ENCODE measurements at places on chromosomes 6 and 20.

DNA sequence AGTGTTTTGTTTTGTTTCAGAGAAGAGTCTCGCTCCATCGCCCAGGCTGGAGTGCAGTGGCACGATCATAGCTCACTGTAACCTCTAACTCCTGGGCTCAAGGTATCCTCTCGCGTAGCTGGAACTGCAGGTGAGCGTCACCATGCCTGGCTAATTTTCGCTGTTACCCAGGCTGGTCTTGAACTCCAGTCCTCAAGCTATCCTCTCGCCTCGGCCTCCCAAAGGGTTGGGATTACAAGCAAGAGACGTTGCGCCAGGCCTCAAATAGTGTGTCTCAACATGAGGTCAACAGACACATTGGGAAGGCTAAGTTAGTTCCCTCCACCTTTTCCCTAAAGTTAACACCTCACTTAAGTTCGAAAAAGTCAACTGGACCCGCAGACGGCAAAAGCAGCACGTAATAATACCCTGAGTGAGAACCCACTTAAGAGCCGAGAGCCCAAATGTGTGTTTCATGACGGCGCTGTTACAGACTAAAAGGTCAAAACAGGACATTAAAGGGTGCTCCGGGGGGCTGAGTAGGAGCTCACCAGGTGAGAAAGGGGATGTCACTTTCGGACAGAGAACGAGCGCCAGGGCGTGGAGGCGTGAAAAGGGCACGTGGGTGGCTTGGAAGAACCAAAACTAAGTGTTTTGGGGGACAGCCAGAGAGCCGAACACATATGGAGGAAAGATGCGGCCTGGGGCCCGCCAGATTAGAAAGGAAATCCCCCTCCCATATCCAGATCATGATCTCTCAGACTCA lies 499 bp downstream of the TTI1 start:
- no peak for DNase-seq

DNA sequence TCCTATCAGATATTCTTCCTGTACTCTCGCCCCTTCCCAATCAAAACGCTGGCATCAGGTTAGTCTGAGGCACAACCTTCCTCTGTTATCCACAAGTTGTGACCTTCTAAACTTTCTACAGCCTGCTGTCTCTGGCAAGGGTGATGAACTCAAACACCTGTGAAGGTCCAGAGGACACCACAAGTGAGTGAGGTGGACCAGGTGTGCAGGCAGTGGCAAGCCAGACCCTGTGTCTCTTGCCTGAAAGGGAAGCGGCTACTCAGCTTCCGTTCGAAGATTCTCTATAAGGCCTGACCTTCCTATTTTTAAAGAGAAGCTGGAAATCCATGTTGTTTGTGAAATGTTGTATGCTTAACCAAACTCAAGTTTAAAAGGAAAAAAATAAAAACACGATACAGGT lies 36.8 kb downstream of the GCM1 start:
- no peak for DNase-seq

DNA sequence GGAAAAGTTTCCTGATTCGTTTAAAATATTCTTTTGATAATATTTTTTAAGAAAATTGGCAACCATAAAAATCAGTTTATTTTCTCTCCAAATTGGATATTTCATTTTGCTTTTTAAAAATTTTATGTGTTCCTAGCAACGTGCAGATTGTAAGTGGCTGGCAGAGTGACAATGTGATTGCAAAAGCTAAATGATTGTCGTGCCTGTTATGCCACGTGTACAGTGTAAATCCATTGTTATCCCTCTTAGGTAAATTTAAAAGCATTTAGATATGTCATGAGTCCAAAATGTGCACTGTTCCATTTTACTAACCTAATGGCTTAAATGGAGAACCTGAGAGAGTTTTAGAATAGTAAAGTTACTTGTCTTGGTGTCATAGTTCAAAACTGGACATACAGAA lies 94.4 kb upstream of the ADGRF4 start:
- DNase-seq, result no peak

GRCh38 chr6:167977717-167978467 lies 19.6 kb upstream of the KIF25 start:
- no peak for DNase-seq

DNA sequence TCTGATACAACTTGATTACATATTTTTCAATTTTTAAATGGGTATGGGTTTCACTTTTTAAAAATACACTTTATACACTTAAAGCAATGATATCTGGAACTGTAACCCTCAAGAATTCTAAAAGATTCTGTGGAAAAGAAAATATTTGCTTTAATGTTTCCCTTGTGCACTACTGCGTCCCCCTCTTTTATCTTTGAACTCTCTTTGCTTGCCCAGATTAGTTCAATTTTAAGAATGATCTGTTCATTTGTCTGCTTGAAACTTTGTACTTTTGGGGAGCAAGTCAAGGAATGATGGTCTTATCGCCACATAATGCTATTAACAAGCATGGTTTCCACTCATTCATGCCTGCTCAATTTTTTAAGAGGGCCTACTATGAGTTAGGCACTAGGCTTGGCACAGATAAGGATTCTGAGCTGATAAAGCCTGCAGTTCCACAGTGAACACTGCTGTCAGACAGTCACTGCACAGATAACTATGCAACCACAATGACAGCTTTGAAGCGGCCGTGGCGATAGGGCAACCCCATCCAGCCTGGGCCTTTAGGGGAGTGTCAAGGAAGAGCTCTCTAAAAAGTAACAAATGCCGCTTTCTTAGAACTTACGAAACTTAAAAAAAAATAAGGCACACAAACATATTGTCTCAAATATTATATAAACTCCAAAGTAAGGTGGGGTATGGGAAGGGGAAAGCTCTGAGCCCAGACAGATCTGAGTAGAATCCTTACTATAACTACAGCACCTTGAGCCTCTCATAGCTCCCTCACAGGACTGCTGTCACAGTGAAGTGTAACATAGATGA lies 29.7 kb downstream of the FYN start:
- DNase-seq, result no peak

DNA sequence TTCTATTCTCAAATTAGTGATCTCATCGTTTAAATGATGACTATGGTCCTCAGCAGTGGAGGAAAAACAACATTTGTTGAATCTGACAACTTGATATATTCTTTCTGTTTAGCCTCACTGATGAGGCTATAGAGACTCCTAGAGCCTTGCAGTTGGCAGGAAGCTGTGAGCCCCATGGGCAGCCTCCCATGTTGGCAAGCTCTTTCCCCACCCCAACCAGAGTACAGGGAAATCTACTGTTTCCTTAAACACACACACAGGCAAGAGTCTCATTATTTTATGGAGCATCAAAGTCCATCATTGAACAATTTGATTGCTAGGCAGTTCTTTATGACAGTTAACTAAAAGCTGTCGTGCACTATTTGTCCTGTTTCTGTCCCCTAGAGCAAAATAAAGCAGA lies 498.2 kb upstream of the CITED2 start:
- no peak for DNase-seq

DNA sequence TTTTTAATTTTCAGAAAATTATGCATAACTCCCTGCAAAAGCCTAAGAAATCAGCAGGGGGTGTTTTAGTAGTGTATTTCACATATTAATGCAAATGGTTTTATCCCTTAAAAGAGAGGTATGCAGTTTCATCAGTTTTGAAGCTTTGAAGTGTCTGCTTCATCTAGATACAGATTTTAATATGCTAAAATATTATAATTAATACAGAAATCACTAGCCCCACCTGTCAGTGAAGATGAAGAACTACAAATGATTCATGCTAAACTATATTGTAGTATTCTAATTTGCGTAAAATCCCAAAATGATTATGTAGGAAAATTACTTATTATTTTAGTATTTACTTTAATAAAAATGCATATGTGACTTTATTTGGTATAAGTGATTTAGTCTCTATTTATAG lies 2.9 kb upstream of the TFB1M start:
- no peak for DNase-seq

DNA sequence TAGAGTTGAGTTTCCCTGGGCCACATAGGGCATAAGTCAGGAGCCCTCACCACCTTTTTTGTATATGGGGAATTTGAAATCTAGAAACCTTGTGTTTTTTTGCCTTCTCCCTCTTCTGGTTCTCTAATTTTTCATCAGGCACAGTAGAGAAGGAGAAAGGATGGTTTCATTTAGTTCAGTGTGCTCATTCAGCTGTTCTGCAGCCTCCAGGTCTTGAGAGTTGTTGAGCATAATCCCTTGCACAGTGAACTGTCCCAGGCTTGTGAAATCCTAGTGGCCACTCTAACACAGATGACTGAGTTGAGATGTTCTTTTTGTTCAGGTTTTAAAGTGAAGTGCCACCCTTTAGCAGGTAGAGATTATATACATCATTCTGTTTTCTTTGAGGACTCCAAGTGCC lies 183.5 kb downstream of the CDKAL1 start:
- no peak for DNase-seq

DNA sequence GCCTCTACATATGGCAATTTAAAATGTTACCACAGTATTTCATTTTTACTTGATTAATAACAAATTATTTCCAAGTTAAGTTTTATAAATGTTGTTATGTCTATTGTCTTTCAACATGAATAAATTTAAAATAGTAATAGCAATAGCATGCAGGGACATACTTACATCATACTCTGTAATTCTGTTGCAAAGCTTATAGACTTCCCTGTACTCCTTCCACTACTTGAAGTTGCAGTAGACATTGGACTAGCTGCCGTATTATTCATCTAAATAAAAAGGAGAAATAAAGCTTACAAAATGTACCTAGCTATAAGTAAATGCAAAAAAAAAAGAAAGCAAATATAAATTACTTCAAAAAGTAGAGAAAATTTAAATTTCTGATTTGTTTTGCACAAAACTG lies 12.7 kb downstream of the SUPT3H start:
- no peak for DNase-seq

GRCh38 chr20:962223-962622 lies 39.9 kb downstream of the RSPO4 start:
- no peak for DNase-seq

- no peak for DNase-seq
These were observed 31.3 kb downstream of the TRMT6 start for GRCh38 chr20:5918856-5919625.

GRCh38 chr6:70813885-70814284 lies 143.0 kb downstream of the B3GAT2 start:
- no peak for DNase-seq

- no peak for DNase-seq
These were observed 27.9 kb downstream of the FIG4 start for GRCh38 chr6:109718991-109719390.

GRCh38 chr6:54719633-54720032 lies 126.9 kb upstream of the FAM83B start:
- DNase-seq, result no peak

Data from T47D (cell line).